ENCODE measurements at places on chromosomes 11 and 22. TPM values are rescaled to one million over a fixed set of nuclear protein-coding genes. Genes with fewer than 3 reads are reported as not detected.

MIOX gene
- 0.44 TPM for total RNA-seq

APOA1 gene
- not detected for total RNA-seq

UPB1 gene
- total RNA-seq, result 0.16 TPM

SLC22A12 gene
- not detected for total RNA-seq

TMEM121B gene
- total RNA-seq, result 0.19 TPM

KLHDC7B gene
- 5.7 TPM for total RNA-seq

CRYBB2 gene
- total RNA-seq, result 0.30 TPM

SHISAL1 gene
- not detected for total RNA-seq

TMEM135 gene
- total RNA-seq, result 26.0 TPM

SYCE3 gene
- 3.8 TPM for total RNA-seq

DMC1 gene
- total RNA-seq, result 18.9 TPM

GGTLC3 gene
- total RNA-seq, result not detected

PATE4 gene
- not detected for total RNA-seq

UPK3A gene
- not detected for total RNA-seq

KCNC1 gene
- not detected for total RNA-seq

VPREB1 gene
- not detected for total RNA-seq

SEC14L6 gene
- not detected for total RNA-seq

PTGDR2 gene
- total RNA-seq, result 0.11 TPM

OR51D1 gene
- total RNA-seq, result not detected

CRYBA4 gene
- total RNA-seq, result not detected

All from activated CD4-positive, alpha-beta T cell treated with anti-CD3 and anti-CD28 coated beads for 36 hours (primary cell).